Stimulated activated CD4-positive, alpha-beta T cell treated with anti-CD3 and anti-CD28 coated beads, TNF-alpha, amount 100 ng/mL, for 4 hours (primary cell): ENCODE measurements at places on chromosomes 7 and 10.
A peak's percentile ranks its signal among the peaks of the same experiment; 100 is the strongest.

GRCh38 chr10:27153845-27154193 is 365 bp downstream of the YME1L1 start:
- DNase-seq = peak; percentile 3

DNA sequence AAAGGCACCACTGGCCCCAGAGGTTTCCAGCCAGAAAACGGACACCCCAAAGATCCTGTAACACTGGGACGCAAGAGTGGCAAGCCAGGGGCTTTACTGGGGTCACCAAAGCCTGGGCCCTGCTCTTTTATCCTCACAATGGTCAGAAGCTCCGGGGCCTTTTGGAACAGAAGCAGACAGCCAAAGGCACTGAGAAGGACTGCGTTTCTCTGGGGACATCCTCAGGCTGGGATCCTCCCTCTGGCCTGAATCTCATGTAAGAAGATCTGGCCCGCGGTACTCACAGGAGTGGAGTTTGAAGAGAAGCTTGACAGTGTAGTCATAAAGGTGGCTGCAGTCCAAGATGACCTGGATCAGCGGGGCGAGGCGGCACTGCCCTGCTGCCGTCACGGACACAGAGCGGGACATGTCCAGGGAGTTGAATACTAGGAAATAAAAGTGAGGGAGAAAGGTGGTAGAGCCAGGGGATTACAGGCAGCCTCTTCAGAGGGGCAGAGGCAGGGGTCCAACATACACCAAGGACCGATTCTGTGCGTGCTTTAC is 81.4 kb downstream of the SPDYE5 start:
- no peak for DNase-seq

- no peak for DNase-seq
Observed at GRCh38 chr7:145700488-145700887, 416.1 kb upstream of the CNTNAP2 start.

DNA sequence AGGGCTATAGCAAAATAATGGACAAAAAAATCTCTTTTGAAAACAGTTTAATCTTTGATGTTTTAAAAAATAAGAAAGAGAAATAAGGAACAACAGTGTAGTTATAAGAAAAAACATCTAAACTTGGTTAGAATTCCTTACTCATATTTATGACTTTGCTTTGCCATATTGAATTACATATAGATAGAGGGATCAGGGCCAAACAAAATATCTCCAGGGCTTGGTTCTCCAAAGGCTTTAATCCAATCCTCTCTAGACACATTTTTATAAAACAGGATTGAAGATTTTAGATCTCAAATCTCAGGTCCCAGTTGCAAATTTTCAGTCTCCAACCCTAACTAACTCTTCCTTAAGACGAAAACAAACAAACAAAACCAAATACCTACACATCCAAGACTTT is 72.6 kb upstream of the RHOBTB1 start:
- no peak for DNase-seq

DNA sequence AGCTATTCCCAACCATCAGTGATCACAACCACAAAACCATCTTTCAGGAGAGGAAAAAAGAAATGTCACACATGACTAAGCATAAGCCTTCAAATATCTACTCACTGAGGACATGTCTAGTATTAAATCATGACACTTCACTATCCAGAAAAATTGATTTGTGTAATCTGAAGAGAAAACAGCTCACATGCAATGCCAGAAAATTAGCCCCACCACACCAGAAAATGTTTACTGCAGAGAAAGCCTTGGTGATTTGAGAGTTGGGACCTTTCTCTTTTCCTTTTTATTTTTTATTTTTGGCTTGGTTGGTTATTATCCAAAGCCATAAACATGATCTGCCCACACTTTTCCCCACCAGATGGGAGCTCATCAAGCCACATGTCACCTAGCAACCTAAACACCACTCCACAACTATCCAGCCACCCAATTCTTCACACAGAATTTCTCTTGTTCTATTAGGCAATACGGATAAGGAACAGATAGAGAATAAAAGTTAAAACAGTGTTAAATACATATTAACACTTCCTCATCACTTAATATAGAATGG is 3.1 kb downstream of the PARD3 start:
- DNase-seq = no peak

- DNase-seq = no peak
Observed at GRCh38 chr10:119281581-119282071, 74.3 kb downstream of the GRK5 start.

GRCh38 chr10:28897617-28898464 is 220.5 kb downstream of the BAMBI start:
- no peak for DNase-seq

DNA sequence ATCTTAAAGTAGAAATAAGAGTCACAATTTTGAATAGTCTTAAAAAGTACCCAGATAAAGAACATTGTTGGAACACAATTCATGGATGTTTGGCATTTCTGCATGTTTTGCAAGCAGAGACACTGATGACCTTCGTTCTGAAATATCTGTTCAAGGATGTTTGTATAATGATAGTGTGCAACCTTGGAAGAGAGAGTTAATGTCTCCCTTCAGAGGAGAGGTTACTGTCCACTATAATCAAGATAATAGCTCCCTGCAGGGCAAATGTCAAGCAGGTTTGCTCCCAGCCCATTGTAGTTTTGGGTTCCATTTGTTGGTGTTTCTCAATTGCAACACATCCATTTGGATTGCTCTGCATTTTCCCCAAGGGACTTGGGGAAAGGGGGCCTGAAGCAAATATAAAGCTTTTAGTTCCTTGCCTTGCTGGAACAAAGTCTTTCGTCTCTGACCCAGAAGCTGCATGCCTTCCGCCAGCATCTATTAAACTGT is 45.2 kb downstream of the COL1A2 start:
- no peak for DNase-seq

DNA sequence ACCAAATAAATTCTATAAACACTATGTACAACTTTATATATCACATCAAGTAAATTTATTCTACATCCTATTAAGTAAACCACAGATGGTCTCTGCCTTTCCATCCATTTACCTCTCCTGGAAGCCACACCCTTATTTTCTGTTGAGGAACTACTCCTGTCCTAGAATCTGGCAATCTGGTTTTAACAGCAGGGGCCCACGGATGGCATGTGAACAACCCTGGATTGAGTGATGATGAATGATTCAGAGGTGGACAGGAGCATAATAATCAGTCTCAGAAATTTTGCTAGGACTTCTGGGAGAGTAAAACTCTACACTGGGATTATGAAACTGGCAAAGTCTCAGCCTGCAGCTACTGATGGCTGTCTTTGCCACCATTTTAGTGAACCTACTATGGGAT is 54.1 kb downstream of the CDK6 start:
- DNase-seq = no peak

- DNase-seq = no peak
Observed at GRCh38 chr10:5665373-5666007, 905 bp downstream of the ASB13 start.

GRCh38 chr10:80583685-80584084 is 46.0 kb downstream of the SH2D4B start:
- DNase-seq = no peak

GRCh38 chr7:112067632-112068540 is 138.3 kb downstream of the DOCK4 start:
- no peak for DNase-seq

DNA sequence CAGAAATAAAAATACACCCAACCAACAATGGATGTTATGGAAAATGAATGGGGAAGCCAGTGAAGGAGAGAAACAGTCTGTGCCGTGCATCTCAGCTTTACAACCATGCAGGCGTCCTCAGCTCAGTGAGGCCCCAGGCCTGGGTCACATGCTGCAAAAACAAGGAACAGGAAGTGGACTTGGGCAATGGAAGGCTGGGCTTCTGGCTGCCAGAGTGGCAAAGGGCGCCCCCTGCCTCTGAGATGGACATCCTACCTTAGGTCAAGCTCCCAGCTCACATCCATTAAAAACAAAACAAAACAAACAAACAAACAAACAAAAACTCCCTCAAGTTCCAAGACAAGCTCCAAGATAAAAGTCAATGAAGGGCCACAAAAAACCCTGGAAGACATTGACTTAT is 54.7 kb upstream of the AFAP1L2 start:
- DNase-seq = no peak

DNA sequence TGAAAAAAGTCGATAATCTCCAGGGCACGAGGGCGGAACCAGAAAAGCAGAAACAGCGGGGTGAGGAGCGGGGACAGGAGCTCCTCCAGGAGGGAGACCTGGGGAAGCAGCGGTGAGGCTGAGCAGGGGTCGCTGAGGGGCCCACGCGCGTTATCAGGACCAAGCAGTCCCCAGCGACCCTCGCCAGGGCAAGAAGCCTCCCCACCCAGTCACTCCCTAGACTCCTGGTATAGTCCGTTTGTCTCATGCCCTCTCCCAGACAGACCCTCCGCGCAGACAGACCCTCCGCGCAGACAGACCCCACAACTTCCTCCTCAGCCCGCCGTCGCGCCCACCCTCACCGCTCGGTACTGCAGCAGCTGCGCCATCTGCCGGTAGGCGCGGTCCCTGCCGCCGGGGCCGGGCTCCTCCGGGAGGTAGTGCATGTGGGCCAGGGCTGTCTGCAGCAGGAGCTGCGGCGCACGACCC is 6.3 kb downstream of the ATG9B start:
- DNase-seq = peak; percentile 60

DNA sequence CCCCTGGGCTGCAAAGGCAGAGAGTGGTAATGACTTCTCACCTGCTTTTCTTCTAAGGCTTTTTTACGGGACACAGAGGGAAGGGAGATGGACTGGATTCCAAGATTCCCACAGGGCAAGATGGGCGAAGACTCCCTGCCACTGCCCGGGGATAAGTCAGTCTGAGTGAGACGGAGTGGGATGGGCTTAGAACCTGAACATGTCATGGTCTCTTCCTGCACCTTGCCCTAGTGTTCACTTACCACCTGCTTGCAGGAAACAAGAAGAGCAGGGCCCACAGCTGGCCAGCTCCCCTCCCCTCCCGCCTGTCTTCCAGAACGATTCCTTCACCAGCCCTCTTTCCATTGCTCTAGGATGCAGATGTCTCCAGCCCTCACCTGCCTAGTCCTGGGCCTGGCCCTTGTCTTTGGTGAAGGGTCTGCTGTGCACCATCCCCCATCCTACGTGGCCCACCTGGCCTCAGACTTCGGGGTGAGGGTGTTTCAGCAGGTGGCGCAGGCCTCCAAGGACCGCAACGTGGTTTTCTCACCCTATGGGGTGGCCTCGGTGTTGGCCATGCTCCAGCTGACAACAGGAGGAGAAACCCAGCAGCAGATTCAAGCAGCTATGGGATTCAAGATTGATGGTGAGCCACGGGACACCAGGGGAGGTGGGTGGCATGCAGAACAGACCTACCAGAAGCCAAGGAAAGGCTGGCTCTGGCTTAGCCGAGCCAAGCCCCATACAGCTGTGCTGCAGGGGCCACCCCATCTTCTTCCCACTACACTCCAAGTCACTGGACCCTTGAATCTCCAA is 1.3 kb downstream of the SERPINE1 start:
- no peak for DNase-seq

DNA sequence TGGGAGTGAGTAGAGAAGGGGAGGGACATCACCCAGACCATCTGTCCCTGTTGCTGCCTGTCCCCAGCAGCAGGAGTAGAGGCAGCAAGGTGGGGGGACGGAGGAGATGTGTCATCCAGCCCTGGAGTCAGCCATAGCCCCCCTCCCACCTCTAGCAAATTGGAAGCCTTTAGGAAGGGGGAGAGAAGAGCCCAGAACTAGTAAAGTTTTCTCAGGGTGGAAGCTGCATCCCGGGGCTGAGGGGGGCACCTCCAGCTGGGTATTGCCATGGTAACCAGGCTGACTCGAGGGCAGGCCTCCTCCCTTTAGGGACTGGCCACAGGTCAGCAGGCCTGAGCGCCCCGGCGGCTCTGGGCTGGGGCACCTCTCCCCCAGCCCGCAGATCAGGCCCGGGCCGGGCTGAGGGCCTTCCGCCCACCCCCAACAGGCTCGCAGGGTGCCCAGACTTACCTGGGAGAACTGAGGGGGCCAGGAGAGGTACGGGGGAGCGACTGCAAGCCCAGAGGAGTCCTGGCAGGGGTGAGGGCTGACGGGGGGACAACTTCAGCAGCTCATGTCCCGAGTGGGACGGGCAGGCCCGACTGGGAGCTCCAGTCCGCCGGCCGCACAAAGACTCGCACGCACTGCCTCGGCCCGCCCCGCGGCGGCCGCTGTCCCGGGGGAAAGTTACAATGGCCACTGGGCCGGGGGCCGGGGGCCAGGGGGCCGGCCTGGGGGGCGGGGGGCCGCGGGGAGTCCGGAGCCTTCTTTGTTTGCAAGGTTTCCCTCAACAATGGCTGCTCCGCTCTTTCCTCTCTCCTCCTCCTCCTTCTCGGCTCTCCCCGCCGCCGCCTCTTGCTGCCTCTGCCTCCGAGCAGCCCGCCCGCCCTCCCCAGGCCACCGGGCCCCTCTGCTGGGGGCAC is 6.0 kb downstream of the LDB1 start:
- DNase-seq = no peak

DNA sequence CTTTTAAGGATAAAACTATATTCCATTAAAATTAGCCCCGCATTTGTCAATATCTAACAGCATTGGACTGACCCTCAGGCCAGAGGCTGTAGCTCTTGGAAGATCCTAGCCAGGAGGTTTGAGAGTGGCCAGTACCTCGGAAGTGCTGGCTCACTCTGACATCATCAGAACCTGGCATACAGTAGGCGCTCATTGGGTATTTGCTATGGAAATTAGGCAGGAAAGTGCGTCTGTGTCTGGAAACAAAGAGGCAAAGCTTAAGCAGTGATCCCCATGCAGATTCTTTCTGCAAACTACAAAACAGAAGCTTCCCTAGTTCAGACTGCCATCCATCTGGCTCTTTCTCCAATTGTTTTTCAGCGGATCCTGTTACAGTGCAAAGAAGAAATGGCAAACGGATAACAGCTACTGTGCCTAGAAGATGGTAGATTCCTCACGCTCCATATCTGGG is 1.7 kb upstream of the PRKCQ start:
- DNase-seq = no peak

DNA sequence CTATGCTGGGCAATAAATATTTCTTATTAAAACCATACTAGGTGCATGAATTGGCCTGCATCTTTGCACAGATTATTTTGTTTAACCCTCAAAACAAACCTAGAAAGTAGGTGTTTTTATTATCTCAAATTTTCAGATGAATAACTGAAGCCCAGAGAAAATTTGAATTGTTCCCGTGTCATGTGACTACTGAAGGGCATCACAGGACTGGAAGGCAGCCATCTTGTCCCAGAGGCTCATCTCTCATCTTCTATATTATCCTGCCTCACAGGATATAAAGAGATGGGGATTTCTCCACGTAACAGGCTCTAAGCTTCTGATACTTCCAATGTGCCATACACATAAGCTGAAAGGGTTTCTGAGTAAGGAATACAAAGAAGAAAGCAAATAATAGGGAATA is 84.0 kb upstream of the ODAD2 start:
- no peak for DNase-seq

DNA sequence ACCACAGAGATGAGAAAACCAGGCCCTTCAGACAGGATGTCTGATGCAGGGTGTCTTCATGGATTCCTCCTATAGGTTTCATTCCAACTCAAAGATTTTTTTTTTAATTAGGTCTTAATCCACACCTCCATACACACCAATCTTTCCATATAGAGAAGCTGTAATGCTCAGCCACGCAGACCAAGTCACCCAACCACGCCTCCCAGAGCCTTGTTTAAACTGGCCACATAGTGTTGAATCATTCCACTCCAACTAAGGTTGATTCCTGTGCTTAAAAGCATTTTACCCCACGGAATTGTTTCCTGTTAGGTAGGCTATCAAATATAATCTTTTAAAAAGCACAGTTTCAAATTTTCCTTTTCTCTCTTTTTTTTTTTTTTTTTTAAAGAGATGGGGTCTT is 153.6 kb downstream of the TYW1B start:
- DNase-seq = no peak

- DNase-seq = no peak
Observed at GRCh38 chr7:92425311-92425947, 21.9 kb upstream of the GATAD1 start.

GRCh38 chr10:21907436-21907835 is 96.1 kb downstream of the DNAJC1 start:
- DNase-seq = no peak

- no peak for DNase-seq
Observed at GRCh38 chr7:45186261-45186813, 28.7 kb downstream of the RAMP3 start.
